ENCODE measurements at places on chromosomes 7 and 10.

DNA sequence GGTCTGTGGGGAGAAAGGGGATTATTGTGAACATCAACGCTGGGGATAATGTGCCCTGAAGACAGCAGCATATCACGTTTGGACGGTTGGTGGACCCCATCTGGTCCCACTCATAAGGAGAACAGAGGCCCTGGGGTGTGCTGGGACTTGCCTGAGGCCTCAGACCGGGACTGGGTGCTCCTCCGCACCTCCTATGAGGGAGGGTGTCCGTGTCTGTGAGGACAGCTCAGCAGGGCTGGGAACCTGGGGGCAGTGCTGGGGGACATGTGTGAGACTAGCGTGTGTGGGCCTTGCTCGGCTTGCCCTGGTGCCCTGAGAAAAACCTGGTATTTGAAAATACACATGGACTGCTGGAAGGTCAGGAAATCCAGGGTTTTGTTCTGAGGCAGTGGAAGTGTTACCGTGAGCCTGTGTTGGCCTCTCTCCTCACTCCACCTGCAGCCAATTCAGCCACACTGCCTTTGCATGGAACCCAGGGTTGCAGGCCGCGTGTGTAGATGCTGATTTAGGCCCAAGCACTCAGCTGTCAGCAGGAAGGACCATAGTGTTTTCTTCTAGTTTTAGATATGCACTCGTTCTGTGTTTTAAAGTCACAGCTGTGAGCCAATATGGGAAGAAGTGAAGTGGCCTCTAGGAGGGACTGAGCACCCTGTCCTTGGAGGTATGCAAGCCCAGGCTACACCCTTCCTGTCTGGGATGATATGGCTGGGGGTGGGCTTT is 13.4 kb upstream of the SH2D4B start:
- DNase-seq, result no peak

GRCh38 chr10:22341190-22341925 is 3.9 kb upstream of the SPAG6 start:
- DNase-seq, result no peak

- no peak for DNase-seq
Measured at GRCh38 chr10:23978317-23978716, 230.6 kb upstream of the KIAA1217 start.

- DNase-seq, result no peak
Measured at GRCh38 chr10:94205396-94205831, 157.3 kb downstream of the NOC3L start.

GRCh38 chr10:60032723-60033122 is 126.4 kb upstream of the CCDC6 start:
- no peak for DNase-seq

All from T1000 (cell line).